ENCODE measurements at places on chromosomes 3 and 15. TPM values are rescaled to one million over a fixed set of nuclear protein-coding genes. Genes with fewer than 3 reads are reported as not detected.

Gene ADAMTS9
- total RNA-seq, result 54.9 TPM

Gene AADACL2
- total RNA-seq, result not detected

Gene BOC
- total RNA-seq, result not detected

Gene SEMA3G
- total RNA-seq, result 18.2 TPM

Gene TM4SF1
- total RNA-seq, result 957 TPM

Gene CRABP1
- not detected for total RNA-seq

Gene ZNF774
- 0.98 TPM for total RNA-seq

Gene CFAP91
- total RNA-seq, result 0.33 TPM

Gene GPR27
- total RNA-seq, result not detected

Gene IMPG2
- total RNA-seq, result 0.98 TPM

Gene NXPE3
- total RNA-seq, result 5.7 TPM

Gene PDCD7
- 23.4 TPM for total RNA-seq

All from vein endothelial cell (primary cell).